ENCODE measurements at places on chromosomes 6 and 20.
A peak's percentile ranks its signal among the peaks of the same experiment; 100 is the strongest.

GRCh38 chr20:33015114-33015484 lies 7.6 kb downstream of the BPIFB2 start:
- no peak for DNase-seq

GRCh38 chr6:163863565-163863964 lies 449.0 kb downstream of the QKI start:
- no peak for DNase-seq

DNA sequence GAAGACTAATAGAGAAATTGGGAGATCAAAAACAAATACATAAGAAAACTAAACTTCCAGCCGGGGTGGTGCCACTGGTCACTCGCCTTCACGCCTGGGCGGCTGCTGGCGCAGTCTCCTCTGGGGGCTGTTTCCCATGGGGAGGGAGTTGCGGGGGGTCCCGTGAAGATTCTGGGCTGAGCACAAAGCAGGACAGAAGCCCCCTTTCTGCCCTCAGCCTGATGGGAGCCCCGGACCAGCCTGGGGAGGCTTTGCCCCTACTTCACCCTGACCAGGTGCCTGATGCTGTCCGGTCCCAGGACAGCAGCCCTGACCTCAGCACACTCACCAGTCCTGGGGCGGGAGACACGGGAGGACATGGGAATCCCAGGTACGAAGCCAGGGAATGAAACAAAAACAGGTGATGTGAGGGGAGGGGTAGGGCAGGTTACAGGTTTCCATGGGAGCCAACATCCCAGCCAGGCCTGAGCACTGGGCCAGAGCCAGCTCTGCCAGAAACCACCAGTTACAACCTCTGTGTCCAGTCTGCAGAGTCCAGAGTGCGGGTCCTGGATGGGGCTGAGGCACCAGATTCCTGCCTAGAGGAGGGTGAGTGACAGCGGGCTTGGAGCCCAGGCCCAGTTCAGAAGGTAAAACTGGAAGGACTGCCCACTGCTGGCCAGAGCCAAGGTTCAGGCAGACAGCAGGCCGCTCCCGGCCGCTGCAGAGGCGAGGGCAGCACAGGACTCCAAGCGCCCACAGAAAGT lies 326.4 kb downstream of the TAF4 start:
- DNase-seq: no peak

DNA sequence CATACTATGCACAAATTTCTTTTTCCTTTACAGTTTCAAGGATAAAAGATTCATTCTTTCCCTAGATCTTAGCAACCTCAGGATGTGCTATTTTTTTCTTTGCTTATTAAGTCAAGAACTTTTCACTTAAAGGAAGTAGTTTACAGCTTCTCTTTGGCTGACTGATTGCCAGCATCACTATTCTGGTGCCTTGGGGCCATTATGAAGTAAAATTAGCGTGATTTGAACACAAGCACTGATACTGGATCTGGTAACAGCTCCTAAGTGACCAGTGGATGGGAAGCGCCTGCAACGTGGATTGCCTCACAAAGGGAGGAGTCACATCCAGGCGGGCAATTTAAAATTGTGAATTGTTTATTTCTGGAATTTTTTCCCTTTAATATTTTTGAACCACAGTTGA lies 147.1 kb downstream of the ARID1B start:
- DNase-seq: no peak

DNA sequence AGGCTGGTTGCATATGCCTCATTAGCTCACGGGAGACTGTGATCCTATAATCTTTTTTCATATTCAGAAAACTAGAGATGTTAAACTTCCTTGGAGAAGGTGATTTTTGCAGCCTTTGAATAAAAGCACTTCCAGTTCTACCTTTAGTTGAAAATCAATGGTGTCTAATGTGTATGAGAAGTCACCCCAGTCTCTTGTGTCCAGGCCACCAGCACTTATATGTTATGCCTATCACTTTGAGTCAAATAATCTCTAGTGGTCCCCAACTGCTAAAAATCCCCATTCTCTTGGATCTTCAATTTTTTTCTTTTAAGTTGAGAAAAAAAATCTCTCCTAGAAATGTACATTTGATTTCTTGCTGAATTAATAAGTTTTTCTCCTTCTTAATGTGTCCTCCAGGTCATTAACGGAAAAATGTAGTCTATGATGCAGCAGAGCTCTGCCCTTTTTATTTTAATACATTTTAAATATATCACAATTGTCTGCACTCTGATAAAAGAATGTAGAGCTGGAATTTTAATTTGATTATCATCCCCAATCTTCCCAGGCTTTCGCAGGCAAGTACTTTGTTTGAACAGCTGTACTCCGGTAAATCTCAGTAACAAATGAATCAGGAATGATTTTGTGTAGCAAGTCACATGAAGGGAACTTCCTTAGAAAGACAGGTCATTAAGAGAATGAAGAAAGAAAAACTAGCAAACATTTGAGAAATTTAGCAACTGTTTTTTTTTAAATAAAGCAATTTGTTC lies 147.0 kb downstream of the SOX4 start:
- no peak for DNase-seq

- DNase-seq: no peak
Measured at GRCh38 chr6:21151530-21151929, 442.0 kb upstream of the SOX4 start.

DNA sequence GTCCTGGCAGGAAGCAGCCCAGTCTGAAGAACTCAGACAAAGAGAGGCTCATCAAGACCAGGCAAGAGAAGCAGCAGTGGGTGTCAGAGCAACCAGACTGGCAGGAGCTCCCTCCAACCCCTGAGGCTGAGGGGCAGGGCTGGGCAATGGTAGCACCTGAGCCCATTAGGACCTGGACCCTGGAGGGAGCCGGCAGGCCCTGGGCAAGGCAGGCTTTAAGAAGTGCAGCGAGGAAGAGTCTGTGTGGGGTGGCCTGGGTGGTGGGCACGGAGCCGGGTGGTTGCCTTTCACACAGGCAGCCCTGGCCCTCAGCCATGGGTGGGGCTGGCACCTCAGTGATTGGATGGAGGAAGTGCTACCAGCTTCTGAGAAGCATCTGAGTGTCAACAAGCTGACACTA lies 33.1 kb upstream of the IRF4 start:
- no peak for DNase-seq

- DNase-seq: no peak
Measured at GRCh38 chr20:55472704-55473103, 532.6 kb downstream of the CBLN4 start.

- no peak for DNase-seq
Measured at GRCh38 chr6:129312880-129313279, 397.1 kb downstream of the ARHGAP18 start.

DNA sequence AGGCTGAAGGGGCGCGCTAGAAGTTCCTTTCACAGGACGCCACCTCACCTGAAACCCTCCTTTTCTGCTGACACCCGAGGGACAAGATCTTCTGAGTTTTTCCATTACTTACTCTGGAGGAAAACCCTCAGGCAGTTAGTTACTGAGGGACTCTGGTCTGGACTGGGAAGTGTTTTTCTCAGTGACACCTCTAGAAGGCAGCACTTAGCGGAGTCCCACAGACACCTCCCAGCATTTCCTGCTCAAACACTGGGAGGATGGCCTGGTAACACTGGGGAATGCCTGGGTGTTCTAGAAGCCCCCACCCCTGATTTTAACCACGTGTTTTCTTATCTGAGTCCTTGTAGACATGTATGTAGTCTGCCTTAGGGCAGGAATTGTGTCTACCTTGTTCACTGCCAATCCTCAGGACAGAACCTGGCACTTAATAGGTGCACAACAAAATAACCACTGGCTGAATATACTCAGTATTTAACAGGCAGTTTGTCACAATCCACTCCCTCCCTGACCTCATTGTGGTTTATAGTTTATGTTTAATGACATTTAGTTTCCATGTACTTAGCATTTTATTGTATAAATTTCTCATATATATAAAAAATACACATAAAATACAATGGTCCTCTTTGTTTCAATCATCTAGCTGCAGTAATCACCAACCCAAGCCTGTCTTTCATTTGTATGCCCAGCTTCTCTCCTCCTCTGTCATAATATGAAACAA lies 4.8 kb downstream of the GSTA3 start:
- no peak for DNase-seq

DNA sequence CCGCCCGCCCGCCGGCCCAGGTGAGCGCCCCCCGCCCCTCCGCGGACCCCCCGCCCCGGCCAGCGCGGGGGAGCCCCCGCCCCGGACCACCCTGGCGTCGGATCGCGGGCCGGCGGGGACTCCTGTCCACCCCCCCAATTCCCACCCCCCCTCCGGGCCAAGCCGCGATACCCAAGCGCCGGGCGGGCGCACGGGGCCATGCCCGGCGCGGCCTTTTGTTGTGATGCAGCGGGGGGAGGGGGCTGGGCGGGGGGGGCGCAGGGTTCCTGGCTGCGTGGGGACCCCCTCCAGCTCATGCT lies 245 bp downstream of the SRC start:
- DNase-seq: peak; percentile 84

DNA sequence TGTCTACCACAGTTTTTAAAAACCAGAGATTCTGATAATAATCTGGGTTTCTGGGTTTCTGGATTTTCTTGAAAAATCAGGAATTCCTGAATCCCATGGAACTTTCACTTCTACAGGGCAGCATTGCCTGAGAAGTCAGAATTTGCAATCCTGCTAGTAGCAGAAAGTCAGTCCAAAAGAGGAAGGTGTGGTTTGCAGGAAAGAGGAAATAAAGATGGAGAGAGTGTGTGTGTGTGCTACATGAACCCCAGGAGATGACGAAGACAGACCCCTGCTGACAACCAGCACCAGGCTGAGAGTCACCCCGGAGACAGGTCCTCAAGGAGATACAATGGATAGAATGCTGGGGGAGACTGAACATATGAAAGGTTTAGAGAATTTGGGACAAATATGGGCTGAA lies 44.9 kb downstream of the PRND start:
- DNase-seq: no peak

DNA sequence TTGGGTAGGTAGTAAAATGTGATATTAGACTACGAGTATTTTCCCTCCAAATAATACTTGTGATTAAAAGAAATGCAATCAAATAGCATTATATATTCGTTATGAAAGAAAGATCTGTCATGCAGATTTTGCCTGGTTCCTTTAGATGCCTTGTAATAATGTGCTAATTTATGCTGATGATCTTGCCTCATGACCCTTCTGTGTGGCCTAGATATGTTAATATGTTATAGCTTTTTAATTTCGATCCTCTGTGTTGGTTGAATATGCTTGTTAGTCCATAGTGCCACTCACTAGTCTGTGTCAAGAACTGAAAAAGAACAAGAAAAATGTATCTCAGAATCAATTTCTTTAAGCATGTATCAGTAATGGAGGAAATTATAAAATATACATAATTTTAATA lies 31.9 kb downstream of the CDKAL1 start:
- DNase-seq: no peak

- DNase-seq: no peak
Measured at GRCh38 chr6:25703005-25703404, 51.0 kb downstream of the SCGN start.

DNA sequence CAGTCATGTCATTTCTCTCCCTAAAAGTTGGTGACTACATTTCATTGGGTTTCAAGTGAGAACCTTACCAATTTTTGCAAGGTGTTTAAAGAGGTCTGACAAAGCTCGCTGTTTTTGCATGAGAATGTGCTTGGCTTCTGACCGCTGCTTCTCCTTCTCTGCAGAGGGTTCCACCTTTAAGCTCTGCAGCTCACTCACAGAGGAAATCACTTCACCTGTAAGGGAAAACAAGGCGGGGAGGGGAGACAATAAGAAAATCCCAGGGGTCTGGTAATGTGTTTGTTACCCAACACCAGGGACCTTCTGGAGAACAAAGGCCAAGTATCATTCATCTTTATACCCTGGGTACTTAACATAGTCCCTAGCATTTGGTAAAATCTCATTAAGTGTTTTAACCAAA lies 40.0 kb upstream of the LYRM2 start:
- DNase-seq: no peak

DNA sequence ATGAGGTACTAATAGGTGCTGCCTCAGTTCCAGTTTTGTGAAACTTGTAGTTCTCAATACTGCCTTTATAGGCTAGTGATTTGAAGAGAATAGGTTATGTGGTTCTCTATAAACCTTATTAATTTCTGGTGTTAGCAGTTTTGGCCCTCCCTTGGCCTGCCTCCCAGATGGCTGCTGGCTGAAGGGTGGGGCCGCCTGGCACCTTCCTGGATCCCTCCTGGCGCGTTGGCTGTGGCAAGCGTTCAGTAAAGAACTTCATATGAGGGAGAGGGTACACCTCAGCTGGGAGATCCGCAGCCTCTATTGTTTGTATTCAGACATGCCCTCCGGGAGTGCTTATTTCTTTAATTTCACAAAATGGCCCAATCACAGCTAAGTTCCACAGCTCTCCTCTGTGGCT lies 51.9 kb downstream of the FAM120B start:
- DNase-seq: no peak

GRCh38 chr6:69285054-69285453 lies 511.8 kb downstream of the LMBRD1 start:
- no peak for DNase-seq

DNA sequence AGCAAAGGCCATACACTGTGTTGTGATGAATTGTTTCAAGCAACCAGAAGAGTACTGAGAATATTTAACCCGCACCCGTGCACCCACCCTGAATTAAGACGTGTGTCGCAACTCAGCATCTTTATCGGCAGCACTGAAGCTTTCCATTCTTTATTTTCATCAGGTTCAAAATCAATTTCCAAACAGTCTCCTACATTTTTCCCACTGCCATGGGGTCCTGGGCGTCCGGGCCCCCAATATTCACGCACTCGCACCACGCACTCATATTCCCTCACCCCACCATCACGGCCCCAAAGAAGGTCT lies 1.8 kb downstream of the LTB start:
- DNase-seq: no peak

- DNase-seq: peak; percentile 69
Measured at GRCh38 chr20:32302507-32302872, 25.0 kb downstream of the KIF3B start.

GRCh38 chr20:63230800-63231268 lies 4.9 kb upstream of the BIRC7 start:
- peak; percentile 74 for DNase-seq

DNA sequence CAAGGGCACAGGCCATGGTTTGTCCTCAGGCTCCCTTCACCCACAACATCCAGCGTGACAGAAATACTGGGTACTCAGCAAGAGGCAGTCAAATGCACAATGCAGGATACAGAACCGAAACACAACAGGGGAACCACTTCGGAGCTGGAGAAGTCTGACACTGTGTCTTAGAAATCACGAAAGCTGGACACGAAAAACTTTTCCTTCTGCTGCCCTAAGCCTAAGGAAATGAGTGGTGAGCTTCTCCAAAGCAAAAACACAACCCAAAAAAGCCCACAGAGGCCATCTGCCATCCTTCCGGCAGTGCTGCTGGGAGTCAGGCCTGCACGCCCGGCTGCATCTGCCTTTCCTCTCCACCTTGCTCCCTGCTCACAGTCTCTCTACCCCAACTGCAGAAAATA lies 106.3 kb downstream of the SLC23A2 start:
- no peak for DNase-seq

GRCh38 chr6:42898891-42899361 lies 16.9 kb upstream of the PTCRA start:
- DNase-seq: peak; percentile 36

DNA sequence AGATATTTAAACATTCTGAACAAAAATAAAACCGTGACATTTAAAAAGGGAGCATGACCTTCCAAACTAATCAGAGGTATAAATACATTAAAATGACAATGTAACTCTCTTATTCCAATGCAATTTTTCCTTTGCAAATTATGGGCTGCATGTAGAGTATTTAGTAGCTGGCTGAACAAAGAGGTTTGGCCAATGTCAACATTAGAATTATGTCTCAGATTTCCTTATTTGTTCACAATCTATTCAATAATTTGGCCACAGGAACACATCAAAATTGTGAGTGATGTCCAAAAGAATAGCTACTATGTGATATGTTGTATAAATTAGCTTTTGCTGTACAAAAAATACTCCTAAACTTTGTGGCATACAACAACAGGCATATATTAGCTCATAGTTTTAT lies 580.0 kb upstream of the MARCKS start:
- no peak for DNase-seq

- DNase-seq: no peak
Measured at GRCh38 chr6:141467881-141468280, 664.8 kb upstream of the GJE1 start.
